Pancreas (tissue), 10 donors: ENCODE measurements at places on chromosomes 5 and 9. TPM values are rescaled to one million over a fixed set of nuclear protein-coding genes. Genes with fewer than 3 reads are reported as not detected.

- no peak overlapping the region for H3K27ac ChIP-seq
- no peak for DNase-seq
- no peak overlapping the region for H3K4me3 ChIP-seq
- H3K36me3 ChIP-seq = no peaks in the 10 kb centered on the region
These were observed 147.5 kb upstream of the FGF10 start for GRCh38 chr5:44536650-44537260.

- DNase-seq = no peak
- H3K36me3 ChIP-seq = no peaks in the 10 kb centered on the region
- no peak overlapping the region for H3K27ac ChIP-seq
- H3K4me1 ChIP-seq = no peaks in the 10 kb centered on the region
- no peaks in the 10 kb centered on the region for H3K27me3 ChIP-seq
These were observed 431.2 kb downstream of the CSNK1G3 start for GRCh38 chr5:123943151-123943550.

- H3K27ac ChIP-seq = no peak overlapping the region
- no peaks in the 10 kb centered on the region for H3K4me1 ChIP-seq
- no peak overlapping the region for H3K4me3 ChIP-seq
- H3K27me3 ChIP-seq = no peaks in the 10 kb centered on the region
These were observed 173.4 kb upstream of the CHD1 start for GRCh38 chr5:99102073-99102697.

DNA sequence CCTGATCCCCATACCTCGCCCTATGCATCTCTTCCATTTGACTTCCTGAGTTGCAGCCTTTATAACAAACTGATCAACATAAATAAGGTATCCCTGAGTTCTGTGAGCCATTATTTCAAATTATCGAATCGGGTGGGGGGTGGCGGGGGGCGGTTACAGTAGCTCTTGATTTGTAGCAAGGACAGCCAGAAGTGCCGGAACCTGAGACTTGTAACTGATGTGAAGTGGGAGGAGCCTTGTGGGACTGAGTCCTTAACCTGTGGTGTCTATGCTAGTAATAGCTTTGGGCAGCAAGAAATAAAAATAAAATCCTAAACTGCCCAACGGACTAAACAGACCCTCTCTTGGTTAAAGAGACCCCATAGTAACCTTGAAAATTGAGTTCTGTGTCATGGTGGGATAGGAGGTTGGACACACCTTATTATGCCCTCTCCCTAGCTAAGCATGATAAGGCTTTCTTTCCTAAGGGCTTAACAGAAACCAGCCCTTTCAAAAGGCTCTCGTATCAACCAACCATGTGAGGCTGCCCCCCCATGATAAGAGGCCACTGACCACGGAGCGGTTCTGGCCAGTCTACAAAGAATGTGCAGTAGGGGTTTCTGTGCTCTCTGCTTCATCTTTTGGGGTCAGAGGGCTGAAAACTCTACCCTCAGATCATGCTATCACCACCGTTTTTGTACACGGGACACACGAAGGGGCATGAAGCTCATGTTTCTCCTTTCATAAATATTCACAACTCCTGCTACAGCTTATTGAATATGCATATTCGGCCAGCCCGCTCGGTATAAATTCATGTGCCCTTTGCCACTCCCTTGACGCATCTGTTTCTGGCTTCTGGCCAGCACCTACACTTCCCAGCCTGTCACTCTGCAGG is 39.5 kb upstream of the IQGAP2 start:
- no peaks in the 10 kb centered on the region for H3K27me3 ChIP-seq
- H3K36me3 ChIP-seq = no peaks in the 10 kb centered on the region
- DNase-seq = peak; percentile 57
- H3K27ac ChIP-seq = no peak overlapping the region

GRCh38 chr5:31832966-31833365 is 194.0 kb downstream of the PDZD2 start:
- H3K36me3 ChIP-seq = no peaks in the 10 kb centered on the region
- no peaks in the 10 kb centered on the region for H3K27me3 ChIP-seq
- no peak overlapping the region for H3K27ac ChIP-seq
- no peak overlapping the region for H3K4me3 ChIP-seq

GRCh38 chr9:38685535-38685934 is 34.4 kb downstream of the FAM240B start:
- no peaks in the 10 kb centered on the region for H3K36me3 ChIP-seq
- no peaks in the 10 kb centered on the region for H3K4me1 ChIP-seq
- no peak for DNase-seq

GRCh38 chr5:170151097-170151831 is 45.6 kb downstream of the FOXI1 start:
- no peaks in the 10 kb centered on the region for H3K4me1 ChIP-seq
- H3K27me3 ChIP-seq = no peaks in the 10 kb centered on the region
- H3K27ac ChIP-seq = peak overlapping the region; percentile 48
- DNase-seq = peak; percentile 43

TSSK1B gene
- total RNA-seq = not detected

SPINK6 gene
- not detected for total RNA-seq

SPOCK1 gene
- total RNA-seq = 8.5 TPM
